ENCODE measurements at places on chromosomes 2 and 18. TPM values are rescaled to one million over a fixed set of nuclear protein-coding genes. Genes with fewer than 3 reads are reported as not detected.
A peak's percentile ranks its signal among the peaks of the same experiment; 100 is the strongest.

ACADL gene
- total RNA-seq = 1.3 TPM

DNA sequence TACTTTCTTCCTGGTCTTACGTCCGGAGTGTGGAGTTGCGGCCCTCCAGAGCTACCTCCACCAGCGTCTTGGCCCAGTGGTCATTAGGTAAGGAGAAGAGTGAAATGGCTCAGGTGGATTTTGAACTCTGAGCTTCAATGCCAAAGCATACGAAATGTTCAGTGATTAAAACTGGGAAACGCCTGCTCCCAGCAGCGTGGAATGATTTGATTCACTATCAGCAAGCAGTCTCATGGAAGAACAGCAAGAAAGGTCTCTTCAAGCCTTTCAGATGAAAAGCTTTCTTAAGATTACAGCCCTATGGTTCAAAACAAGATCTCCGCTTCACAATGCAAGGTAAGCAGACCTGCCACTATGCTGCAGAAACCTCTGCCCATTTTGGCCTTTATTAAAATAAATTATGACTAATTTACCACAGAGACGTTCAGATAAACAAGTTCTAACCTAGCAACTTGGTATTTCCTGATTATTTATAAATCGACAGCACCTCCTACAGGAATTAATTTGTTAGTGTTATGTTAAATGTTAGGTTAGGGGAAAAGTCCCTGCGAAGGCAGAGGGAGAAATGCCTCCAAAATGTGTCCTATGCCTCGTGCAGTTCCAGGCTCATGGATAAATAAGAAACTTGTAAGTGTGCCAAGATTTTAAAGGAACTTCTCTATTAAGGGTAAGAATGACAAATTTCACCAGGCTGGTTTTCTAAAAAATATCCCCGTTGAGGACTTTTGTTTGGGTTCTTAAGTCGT, 10.1 kb downstream of the SP9 start:
- H3K27ac ChIP-seq = no peak overlapping the region
- H3K36me3 ChIP-seq = peaks cover 22% of the 10 kb centered on the region
- no peak overlapping the region for H3K4me3 ChIP-seq
- peaks cover 67% of the 10 kb centered on the region for H3K27me3 ChIP-seq
- no peak for DNase-seq
- peaks cover 48% of the 10 kb centered on the region for H3K4me1 ChIP-seq

GRCh38 chr2:113886479-113887008, 3.3 kb upstream of the ACTR3 start:
- peak; percentile 72 for DNase-seq
- H3K27ac ChIP-seq = peak overlapping the region; percentile 99
- no peak overlapping the region for H3K4me3 ChIP-seq
- H3K27me3 ChIP-seq = no peaks in the 10 kb centered on the region

EVX2 gene
- not detected for total RNA-seq

DNA sequence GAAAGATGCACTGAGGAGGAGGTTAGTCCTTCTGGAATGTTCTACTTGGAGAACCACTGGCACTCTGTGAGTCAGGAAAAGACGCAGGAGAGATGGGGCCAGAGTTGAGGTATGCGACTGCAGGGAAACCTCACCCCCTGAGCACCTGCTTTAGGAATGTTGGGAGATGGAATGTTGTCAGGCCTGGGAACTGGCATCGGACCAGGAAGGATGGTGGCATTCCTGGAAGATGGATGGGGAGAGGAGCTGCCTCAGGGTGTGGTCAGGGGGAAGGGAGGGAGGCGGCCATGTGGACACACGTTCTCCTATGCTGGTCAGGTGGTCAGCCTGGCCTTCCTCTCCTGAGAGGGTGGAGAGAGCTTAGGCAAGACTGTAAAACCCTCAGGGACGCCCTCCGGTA, 146.3 kb downstream of the CELF4 start:
- H3K4me1 ChIP-seq = no peaks in the 10 kb centered on the region
- H3K27me3 ChIP-seq = no peaks in the 10 kb centered on the region
- no peak overlapping the region for H3K27ac ChIP-seq
- DNase-seq = no peak
- no peaks in the 10 kb centered on the region for H3K36me3 ChIP-seq

CPO gene
- total RNA-seq = not detected

DNA sequence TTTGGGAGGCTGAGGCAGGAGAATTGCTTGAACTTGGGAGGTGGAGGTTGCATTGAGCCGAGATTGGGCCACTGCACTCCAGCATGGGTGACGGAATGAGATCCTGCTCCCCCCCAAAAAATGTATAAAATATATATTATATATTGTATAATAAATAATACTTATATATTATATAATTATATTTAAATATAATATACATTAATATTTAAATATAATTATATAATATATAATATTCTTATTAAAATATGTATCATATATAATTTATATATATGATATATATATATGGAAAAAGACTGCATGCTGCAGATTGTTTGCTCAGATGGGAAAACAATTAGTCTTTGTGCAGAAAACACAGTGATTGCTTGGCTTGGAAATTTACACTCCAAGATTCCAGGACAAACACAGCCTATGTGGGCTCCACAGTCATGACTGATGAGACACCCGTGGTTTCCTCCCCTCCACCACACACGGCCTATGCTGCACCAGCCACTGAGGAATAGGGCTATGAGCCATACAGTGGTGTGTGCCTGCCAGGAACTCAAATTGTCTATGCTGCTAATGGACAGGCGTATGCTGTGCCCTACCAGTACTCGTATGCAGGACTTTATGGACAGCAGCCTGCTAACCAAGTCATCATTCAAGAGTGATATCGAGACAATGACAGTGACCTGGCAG, 30.0 kb downstream of the PMAIP1 start:
- H3K4me1 ChIP-seq = no peaks in the 10 kb centered on the region
- H3K4me3 ChIP-seq = no peak overlapping the region
- no peak overlapping the region for H3K27ac ChIP-seq
- H3K27me3 ChIP-seq = no peaks in the 10 kb centered on the region
- no peaks in the 10 kb centered on the region for H3K36me3 ChIP-seq

RBM44 gene
- not detected for total RNA-seq
